ENCODE measurements at places on chromosomes 5 and 9.

- no peak for DNase-seq
Observed at GRCh38 chr9:22722492-22722891, 275.9 kb downstream of the DMRTA1 start.

DNA sequence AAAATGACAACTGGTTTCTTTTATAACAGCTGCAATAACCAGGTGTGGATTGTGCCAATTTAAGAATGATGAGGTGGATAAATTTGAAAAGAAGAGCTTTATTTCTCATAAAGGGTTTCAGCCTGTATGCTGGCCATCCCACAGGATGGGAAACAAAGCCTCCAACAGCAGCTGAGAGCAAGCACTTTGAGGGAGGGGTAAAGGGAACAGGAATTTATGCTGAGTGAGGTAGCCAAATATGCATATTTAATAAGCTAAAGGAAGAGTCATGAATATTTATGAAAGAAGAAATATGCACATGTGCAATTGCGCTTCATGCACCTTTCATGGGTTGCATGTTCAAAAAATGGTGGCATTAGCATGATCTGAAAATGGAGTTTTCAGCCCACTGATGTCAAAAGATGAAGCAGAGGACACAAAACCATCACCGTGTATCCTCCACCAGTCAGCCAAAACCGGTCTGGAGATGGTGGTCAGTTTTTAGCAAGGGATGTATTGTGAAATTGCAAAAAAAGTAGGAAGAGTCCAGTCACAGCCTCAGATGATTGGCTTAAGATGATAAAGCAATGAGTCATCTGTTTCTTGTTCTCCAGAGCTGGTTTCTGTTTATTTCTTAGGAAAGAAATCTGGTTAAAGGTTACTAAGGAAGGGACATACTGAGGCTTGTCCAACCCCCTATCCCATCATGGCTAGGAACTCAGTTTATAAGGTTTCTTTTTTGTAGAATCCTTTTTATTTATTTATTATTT, 47.9 kb downstream of the DEPDC1B start:
- no peak for DNase-seq

DNA sequence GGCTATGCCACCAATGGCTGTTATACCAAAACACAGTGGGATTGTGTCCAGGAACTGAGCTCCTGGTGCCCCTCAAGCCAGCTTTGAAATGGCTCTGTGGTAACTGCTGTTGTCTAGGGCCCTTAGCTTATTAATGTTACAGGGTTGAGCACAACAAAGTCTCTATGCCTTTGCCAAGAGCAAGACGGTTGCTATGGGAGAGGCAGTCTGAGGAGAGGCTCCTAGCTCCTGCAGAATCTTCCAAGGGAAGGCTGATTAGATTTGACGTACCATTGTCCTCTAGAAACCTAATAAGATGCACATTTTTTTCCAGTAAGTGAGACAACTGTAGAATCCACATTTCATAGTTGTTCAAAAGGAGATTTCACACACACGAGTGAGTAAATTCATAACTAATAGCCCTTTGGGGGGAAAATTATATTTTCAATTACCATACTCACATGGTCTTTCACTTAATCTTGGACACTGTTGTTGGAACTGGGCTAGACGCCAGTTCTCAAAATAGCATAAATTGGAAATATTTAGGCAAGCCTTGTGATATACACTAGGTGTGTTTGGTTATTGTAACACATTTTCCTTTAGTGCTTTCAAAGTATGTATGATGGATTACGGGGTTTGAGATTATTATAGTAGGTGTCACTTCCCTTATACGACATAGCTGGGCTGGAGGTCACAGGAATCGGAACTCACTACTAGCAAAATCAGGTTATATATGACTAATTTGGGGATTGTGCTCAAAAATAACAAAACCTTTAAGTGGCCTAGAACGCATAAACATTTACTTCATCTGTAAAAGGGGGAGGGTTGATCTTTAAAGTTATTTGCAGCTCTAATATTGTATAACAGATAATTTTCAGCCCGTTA, 186.3 kb upstream of the EGFLAM start:
- no peak for DNase-seq

- DNase-seq = no peak
Observed at GRCh38 chr5:91486638-91487037, 103.5 kb upstream of the ARRDC3 start.

GRCh38 chr9:129374651-129375050, 196.6 kb upstream of the IER5L start:
- DNase-seq = no peak

DNA sequence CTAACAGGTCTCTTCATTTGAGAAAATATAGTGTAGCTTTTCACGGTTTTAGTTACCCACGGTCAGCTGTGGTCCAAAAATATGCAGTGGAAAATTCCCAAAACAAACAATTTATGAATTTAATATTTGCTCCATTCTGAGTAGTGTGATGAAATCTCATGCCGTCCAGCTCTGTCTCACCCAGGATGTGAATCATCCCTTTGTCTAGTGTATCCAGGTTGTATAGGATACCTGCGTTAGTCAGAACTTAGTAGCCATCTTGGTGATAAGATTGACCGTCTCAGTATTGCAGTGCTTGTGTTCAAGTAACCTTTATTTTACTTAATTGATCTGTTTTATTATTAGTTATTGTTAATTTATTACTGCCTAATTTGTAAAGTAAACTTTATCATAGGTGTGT, 41.1 kb downstream of the NDUFS4 start:
- DNase-seq = no peak

DNA sequence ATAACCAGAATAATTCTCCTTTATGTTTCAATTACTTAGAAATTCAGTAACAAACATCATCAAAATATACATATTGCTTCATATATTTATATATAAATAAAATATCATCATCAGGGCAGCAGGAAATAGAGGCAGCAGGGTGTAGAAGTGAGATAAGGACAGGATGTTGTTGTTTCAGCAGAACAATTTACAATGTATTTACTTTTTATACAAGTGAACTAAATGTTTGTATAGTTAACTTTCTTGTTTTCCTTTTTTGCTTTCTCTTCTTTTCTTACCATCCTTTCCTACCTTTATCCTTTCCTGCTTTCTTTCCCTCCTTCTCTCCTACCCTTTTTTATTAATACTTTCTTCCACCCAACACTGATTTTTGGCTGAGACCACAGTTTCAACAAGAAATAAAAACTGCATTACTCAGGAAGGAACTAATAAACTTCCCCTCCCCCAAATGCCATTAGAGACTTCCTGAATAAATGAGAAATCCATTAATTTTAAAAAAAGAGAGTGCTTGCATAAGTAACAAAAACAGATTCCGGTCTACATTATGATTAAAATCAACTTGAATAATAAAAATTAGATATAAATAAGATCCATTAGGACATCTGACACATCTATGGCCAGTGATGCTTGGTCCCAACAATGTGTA, 159.8 kb upstream of the ACOT12 start:
- DNase-seq = no peak

- DNase-seq = no peak
Observed at GRCh38 chr9:133864011-133864410, 125.9 kb upstream of the SARDH start.

- no peak for DNase-seq
Observed at GRCh38 chr5:132708645-132709044, 28.7 kb downstream of the KIF3A start.

DNA sequence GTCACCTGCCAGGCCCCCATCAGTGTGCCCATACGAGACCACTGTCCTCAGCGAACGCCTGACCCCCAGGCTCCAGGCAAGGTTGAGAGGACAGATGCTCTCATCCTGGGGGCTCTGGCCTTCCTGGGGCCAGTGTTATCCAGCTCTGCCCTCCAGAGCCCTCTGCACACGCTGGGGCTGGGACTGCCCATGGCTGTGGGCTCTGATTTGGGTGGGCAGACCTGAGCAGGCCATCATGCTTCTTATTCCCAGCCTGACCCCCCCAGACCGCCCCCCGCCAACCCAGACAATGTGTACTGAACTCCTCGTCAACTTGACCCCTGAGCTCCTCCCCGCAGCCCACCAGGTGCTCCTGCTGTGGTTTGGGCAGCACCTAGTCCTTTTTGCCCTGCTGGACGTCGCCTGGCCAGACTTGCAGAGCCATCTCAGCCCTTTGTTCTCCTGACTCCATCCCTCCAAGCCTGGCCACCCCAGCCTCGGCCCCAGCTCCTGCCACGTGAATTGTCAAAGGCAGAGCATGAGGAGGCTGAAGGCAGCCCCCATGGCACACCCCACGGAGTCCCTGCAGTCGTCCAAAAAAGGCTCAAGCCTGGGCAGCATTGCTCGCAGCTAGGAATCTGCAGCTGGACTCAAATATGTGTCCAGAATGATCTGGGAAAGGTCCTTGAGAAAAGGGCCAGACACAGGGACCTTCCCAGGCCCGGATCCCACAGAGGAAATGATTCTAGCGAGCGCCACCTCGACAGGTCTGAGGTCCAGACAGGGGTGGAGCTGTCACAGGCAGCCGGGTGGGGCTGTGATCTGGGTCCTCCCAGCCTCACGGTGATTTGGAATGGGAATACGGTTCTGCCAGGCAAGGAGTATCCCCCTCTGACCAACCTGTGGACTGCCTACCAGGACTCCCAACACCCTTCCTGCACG, 87.0 kb downstream of the ADAMTS2 start:
- no peak for DNase-seq

DNA sequence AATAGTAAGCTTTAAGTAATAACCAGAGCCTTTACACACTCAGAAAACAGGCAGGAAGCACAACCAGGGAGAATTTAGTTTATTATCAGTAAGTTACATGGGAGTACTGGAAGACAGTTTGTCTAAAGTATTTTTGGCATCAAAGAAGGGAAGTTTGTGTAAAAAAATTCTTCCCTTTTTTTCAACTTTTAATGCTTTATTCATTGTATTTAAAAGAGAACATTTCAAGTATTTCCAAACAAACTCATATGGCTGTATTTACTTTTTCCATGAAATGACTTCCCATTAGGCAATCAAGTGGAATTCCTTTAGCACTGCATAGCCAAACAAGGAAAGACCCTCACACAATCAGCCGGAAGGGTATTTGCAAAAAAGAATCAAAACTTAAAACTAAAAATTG, 26.7 kb downstream of the RNF145 start:
- no peak for DNase-seq

- DNase-seq = no peak
Observed at GRCh38 chr5:160297776-160298175, 14.6 kb downstream of the CCNJL start.

GRCh38 chr5:153699035-153699434, 208.6 kb downstream of the GRIA1 start:
- DNase-seq = no peak

DNA sequence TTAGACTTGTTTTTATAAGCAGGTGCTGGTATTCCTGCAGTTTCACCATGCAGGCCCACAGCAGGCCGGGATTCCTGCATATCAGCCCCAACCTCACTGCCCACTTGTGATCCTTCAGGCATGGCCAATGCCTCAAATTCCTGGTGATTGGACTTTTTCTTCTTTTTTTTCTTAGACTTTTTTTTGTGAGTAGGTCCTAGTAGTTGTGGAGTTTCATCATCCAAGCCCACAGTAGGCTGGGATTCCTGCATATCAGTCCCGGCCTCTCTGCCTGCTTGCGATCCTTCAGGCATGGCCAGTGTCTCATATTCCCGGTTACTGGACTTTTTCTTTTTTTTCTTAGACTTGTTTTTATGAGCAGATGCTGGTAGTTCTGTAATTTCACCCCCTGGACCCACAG, 4.8 kb downstream of the TTF1 start:
- no peak for DNase-seq

DNA sequence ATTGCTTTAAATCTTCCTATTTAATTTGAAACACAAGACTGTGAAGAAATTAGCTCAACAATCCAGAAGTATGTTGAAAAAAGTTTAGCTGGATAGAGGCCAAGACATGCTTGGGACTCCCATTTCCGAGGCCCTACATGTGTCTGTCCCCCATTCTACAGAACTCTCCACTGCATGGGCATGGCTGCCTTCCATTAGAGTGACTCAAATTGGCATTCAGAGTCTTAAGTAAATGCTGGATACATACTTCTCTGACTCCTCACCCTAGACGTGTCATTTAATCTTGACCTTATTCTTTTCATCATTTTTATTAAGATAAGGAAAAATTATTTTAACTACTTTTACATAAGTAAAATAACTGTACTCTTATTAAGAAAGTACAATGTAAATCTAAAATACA, 530.4 kb upstream of the CDH9 start:
- no peak for DNase-seq

GRCh38 chr9:137432687-137433348, 8.3 kb downstream of the ENTPD8 start:
- DNase-seq = no peak

DNA sequence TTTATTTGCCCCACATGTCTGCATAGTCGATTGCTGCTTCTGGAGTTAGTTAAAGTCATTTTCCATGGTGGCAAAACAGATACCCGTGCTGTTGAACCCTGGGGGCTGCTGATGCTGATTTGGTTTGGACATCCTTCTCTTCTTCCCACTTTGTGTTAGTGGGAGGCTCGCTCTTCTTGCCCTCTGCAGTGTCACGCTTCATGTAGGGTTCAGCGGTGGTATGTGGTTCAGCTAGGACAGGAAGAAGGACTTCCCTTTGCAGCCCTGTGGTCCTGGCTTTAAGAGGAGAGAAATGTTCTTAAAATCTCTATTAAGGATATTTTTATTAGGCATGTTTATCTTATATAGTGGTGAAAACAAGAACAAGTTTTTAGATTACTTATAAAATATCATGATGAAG, 36.2 kb downstream of the SLC36A1 start:
- no peak for DNase-seq

DNA sequence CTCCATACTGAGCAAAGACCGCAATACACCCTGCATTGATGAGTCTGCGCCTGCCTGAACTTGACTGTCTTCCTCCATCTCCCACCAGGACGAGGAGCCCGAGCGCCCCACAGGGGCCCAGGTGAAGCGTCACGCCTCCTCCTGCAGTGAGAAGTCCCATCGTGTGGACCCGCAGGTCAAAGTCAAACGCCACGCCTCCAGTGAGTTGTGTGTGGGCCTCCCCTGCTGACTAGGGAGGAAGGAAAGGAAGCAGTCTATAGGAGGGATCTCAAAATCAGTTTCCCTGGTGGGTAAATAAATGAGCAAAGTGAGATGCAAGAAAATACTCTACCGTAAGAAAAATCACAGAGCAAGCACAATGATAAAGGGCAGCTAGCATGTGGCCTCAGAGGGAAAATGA, 22.8 kb upstream of the GRPEL2 start:
- DNase-seq = no peak

DNA sequence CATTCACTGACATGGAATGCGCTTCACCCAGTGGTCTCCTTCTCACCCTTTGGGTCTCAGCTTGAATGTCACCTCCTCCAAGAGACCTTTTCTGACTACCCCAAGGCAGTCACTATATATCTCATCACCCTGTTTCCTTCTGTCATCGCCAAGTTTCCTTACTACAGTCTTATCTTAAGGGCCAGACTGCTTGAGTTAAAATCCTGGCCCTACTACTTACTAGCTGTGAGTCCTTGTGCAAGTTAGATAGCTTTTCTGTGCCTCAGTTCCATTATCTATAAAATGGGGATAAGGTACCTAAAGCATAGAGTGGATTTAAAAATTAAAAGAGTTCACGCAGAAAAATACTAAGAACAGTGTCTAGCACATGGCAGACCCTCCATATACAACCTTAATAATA, 132.4 kb downstream of the GABBR2 start:
- no peak for DNase-seq

Measured in NCI-H146 (cell line).